ENCODE measurements at places on chromosomes 13 and 19.

- H3K36me3 ChIP-seq, result no peaks in the 10 kb centered on the region
- DNase-seq, result no peak
- no peak overlapping the region for H3K27ac ChIP-seq
- no peak overlapping the region for H3K4me3 ChIP-seq
- no peaks in the 10 kb centered on the region for H3K27me3 ChIP-seq
These were observed 71.3 kb upstream of the ZNF599 start for GRCh38 chr19:34844277-34844676.

GRCh38 chr13:99067159-99067985 is 89.5 kb upstream of the DOCK9 start:
- no peak overlapping the region for H3K27ac ChIP-seq
- peaks cover 17% of the 10 kb centered on the region for H3K4me1 ChIP-seq
- no peaks in the 10 kb centered on the region for H3K27me3 ChIP-seq
- H3K36me3 ChIP-seq, result no peaks in the 10 kb centered on the region

DNA sequence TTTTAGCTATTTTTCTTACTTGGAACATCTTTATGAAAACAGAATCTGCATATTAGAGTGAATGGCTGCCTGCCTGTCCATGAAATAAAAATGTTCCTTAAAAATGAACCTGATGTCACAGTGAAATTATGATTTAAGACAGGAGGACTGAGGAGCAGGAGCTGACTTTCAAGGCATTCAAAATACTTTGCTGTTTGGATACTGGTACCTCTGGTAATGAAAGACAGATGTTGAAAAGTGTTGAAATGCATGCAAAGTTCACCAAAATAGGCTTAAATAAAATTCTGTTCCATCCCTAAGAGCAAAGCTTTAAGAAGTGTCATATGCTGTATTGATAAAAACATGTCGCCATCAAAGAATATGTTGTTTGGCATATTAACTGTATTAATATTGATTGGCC is 1.7 kb downstream of the ARHGEF7 start:
- H3K27ac ChIP-seq, result no peak overlapping the region
- H3K4me3 ChIP-seq, result no peak overlapping the region
- peaks cover 5% of the 10 kb centered on the region for H3K4me1 ChIP-seq
- H3K36me3 ChIP-seq, result no peaks in the 10 kb centered on the region

GRCh38 chr19:35781650-35782049 is 6.3 kb downstream of the ARHGAP33 start:
- no peaks in the 10 kb centered on the region for H3K27me3 ChIP-seq
- DNase-seq, result no peak
- H3K4me1 ChIP-seq, result no peaks in the 10 kb centered on the region
- no peak overlapping the region for H3K27ac ChIP-seq

DNA sequence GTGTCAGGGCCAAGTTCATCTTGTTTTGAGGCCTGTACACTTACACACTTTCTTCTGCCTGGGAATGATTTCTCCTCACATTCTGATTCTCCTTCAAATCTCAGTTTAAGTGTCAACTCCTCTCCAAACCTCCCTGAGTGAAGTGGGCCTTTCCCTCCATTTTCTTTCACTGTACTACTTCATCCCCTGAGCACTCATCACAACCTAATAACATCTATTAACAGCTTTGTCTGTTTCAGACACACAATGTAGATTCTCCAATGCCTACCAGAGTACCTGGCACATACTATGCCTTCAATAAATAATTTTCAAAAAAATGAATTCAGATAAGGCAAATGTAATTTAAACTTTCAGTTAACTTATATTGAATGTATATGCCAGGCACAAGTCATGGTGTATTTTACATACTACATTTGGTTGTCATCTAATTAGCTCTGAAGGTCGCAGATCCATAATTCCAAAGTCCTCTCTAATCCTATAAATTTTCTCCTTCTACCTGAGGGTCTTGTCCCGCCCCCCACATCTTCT is 357 bp upstream of the COG6 start:
- H3K27ac ChIP-seq, result peak overlapping the region; percentile 68
- no peak for DNase-seq
- H3K27me3 ChIP-seq, result no peaks in the 10 kb centered on the region
- H3K4me1 ChIP-seq, result peaks cover 13% of the 10 kb centered on the region

GRCh38 chr19:13154241-13154778 is 4.1 kb downstream of the IER2 start:
- peak; percentile 88 for DNase-seq
- peaks cover 35% of the 10 kb centered on the region for H3K4me1 ChIP-seq
- no peaks in the 10 kb centered on the region for H3K27me3 ChIP-seq
- peak overlapping the region; percentile 78 for H3K4me3 ChIP-seq
- H3K36me3 ChIP-seq, result no peaks in the 10 kb centered on the region
- H3K27ac ChIP-seq, result peak overlapping the region; percentile 98

DNA sequence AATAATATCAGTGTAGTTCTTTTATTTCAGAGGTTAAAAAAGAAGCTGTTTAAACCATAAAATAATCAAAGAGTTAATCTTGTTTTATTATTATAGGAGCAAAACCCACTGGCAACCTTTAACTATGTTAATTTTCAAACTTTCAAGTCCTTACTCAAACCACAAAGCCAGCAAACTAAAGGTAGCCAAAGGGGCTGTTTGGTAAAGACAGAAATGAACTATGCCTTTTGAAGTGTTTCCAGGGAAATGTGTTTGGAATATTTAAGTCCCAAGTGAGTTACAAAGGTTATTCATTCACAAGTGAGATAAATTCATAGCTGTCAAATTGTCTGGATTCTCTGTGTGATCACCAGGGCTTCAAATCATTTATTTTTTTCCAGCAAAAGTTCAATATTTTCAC is 264.7 kb downstream of the MZT1 start:
- H3K4me3 ChIP-seq, result no peak overlapping the region
- DNase-seq, result no peak
- no peak overlapping the region for H3K27ac ChIP-seq
- no peaks in the 10 kb centered on the region for H3K36me3 ChIP-seq
- no peaks in the 10 kb centered on the region for H3K4me1 ChIP-seq
- no peaks in the 10 kb centered on the region for H3K27me3 ChIP-seq

- H3K27ac ChIP-seq, result no peak overlapping the region
- no peaks in the 10 kb centered on the region for H3K4me1 ChIP-seq
- H3K27me3 ChIP-seq, result no peaks in the 10 kb centered on the region
- DNase-seq, result no peak
- no peak overlapping the region for H3K4me3 ChIP-seq
- no peaks in the 10 kb centered on the region for H3K36me3 ChIP-seq
These were observed 171.2 kb upstream of the UBL3 start for GRCh38 chr13:30021611-30022010.

- no peaks in the 10 kb centered on the region for H3K36me3 ChIP-seq
- H3K4me3 ChIP-seq, result no peak overlapping the region
These were observed 43.6 kb downstream of the ANKRD27 start for GRCh38 chr19:32631381-32631780.

GRCh38 chr19:48734625-48735024 is 5.8 kb downstream of the RASIP1 start:
- H3K27ac ChIP-seq, result no peak overlapping the region
- no peak for DNase-seq
- peaks cover 29% of the 10 kb centered on the region for H3K4me1 ChIP-seq
- H3K36me3 ChIP-seq, result no peaks in the 10 kb centered on the region
- no peaks in the 10 kb centered on the region for H3K27me3 ChIP-seq

GRCh38 chr13:48431987-48432615 is 19.2 kb upstream of the LPAR6 start:
- H3K4me1 ChIP-seq, result peaks cover 16% of the 10 kb centered on the region
- DNase-seq, result no peak
- peak overlapping the region; percentile 0 for H3K27ac ChIP-seq
- H3K27me3 ChIP-seq, result no peaks in the 10 kb centered on the region
- no peaks in the 10 kb centered on the region for H3K36me3 ChIP-seq
- no peak overlapping the region for H3K4me3 ChIP-seq

DNA sequence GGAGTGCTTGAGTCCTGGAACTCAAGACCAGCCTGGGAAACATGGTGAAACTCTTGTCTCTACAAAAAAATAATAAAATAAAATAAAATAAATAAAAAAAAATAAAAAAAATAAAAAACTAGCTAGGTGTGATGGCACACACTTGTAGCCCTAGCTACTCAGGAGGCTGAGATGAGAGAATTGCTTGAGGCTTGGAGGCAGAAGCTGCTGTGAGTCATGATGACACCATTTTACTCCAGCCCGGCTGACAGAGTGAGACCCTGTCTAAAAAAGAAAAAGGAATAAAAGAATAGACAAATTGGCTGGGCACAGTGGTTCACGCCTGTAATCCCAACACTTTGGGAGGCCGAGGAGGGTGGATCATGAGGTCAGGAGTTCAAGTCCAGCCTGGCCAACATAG is 1168.9 kb downstream of the SLITRK5 start:
- DNase-seq, result no peak
- no peak overlapping the region for H3K27ac ChIP-seq
- no peak overlapping the region for H3K4me3 ChIP-seq
- H3K36me3 ChIP-seq, result no peaks in the 10 kb centered on the region
